ENCODE measurements at places on chromosomes 16 and 17. TPM values are rescaled to one million over a fixed set of nuclear protein-coding genes. Genes with fewer than 3 reads are reported as not detected.

Gene TP53TG3
- not detected for total RNA-seq

Gene P2RX5
- 14.3 TPM for total RNA-seq

Gene ELMO3
- 0.65 TPM for total RNA-seq

Gene ZDHHC1
- 4.8 TPM for total RNA-seq

Gene NOL11
- total RNA-seq: 20.5 TPM

Gene HOXB4
- total RNA-seq: 1.7 TPM

Gene ATF7IP2
- 34.8 TPM for total RNA-seq

Gene SEPTIN12
- total RNA-seq: 0.32 TPM

Gene DYNLL2
- 81.0 TPM for total RNA-seq

Gene PRKCB
- 6.2 TPM for total RNA-seq

Gene NEK8
- 1.2 TPM for total RNA-seq

Gene CDC42EP4
- total RNA-seq: 21.8 TPM

DNA sequence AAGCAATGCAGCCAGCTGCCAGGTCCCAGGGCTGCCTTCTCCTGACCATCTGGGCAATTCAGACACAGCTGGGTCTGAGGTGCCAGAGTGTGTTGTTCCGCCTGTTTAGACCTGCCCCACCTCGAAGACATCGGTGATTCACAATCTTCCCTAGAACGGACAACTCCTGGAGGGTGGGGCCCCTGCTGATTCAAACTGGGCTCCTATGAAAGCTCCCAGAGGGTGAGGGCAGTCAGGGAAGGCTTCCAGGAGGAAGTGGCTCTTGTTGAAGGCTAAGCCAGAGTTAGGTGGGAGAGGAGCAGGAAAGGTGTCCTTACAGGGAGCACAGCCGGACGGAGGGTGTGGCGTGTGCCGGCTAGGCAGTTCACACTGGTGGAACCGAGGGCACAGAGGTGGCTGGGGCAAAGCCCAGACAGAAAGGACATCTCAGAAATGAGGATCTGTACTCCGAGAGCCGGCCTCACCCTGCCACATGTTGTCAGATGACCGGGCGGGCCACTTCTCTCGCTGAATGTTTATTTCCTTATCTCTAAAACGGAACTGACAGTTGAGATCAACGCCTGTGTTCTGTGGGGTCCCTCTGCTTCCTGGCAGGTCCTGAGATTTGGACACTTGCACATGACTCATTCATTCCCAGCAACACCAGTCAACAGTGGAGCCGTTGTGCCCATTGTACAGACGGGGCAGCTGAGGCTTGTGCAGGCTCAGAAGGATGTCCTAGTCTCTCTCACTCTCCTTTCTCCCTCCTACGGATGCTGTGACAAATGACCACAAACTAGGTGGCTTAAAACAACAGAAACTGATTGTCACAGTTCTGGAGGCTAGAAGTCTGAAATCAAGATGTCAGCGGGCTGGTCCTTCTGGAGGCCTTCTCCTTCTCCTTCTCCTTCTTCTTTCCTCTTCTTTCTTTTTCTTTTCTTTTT is 26.9 kb upstream of the LITAF start:
- peak; percentile 66 for DNase-seq

GRCh38 chr17:77681861-77682260 is 276.6 kb upstream of the TNRC6C start:
- peak; percentile 86 for DNase-seq

DNA sequence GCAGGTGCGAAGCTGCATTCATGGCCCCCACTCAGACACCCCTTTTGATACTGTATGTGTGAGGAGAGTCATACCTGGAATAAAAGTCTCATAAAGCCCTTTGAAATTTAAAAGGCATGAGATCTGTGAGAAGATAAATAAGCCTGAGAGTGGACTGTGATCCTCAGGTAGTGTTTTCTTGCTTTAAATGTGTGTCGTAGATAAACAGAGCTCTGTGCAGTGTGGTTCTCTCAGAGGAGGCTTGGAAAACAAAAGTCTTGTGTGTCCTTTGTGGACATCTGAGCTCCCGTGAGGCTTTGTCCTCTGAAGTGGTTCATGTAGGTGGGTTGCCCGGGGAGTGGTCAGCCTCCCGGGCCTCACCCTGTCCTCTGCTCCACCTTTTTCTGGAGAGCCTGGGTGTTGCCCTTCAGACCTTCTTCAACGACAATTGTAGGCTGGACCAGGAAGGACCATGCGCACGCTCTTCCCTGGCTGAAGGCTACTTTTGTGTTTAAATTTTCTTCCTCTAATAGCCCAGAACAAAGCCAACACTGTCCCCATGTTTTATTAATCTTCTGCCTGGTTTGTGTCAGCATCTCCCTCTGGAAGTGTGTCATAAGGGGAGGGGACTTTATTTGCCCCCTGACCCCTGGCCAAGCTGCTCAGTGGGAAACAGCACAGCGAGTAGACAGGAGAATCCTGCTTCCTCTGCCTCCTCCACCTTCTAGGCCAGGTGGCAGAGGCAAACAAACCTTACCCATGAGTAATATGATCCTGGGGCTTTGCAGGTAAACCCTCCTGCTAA is 151.2 kb downstream of the MSI2 start:
- DNase-seq: no peak

GRCh38 chr17:38796451-38797157 is 2.8 kb downstream of the PIP4K2B start:
- no peak for DNase-seq

- DNase-seq: no peak
These were observed 66.3 kb downstream of the MPRIP start for GRCh38 chr17:17108451-17109049.

DNA sequence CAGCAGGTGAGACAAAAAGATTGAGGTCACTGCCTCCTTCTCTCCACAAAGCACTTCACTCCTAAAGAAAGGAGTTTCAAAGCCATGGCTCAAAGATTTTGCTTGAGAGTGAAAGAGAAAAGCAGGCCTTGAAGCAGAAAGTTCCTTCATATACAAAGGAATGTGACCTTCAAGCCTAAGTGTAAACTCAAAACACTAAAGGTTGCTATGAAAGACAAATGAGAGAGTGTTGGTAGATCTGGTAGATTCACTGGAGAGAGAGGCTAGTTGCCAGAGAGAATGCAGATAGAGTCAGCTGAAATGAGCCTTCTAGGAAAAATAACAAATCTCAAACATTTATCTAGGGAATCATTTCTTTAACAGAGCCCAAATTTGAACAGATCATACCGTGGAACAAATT is 305.2 kb downstream of the CDH8 start:
- DNase-seq: no peak

DNA sequence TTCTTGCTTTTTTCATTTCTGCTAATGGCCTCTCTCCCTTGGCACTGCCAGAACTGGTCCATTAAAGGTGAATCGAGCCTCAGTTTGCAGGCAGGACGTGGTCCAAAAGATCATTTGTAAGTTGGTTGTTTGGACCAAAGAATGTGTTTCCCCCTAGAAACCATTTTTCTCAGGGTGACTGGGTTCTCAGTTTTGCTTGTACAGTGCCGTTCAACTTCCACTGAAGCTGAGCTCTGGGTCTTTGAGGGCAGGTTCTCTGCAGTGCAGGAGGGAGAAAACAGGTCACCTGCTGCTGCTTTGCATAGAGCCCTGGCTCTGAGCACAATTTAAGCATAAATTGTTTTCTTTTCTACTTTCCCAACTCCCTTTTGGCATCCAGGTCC is 9.0 kb upstream of the AMZ2 start:
- DNase-seq: no peak

GRCh38 chr17:8927395-8927794 is 38.1 kb downstream of the PIK3R5 start:
- DNase-seq: no peak

DNA sequence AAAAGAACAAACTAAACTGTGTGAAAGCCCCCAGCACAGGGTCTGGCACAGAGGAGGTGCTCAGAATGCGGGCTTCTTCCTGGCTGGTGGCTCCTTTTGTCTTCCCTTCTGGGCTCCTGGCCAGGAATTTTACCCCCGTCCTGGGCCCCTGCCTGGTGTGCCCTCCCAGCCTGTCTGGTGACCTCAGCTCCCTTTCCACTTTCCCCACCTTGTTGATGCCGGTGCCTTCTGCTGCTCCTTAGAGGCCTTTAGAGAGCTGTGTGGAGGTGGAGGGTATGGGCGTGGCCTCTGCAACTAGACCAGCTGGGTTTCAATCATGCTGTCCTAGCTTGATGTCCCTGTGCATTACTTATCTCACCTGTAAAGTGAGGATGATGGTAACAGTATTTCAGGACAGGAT is 16.8 kb downstream of the PIRT start:
- no peak for DNase-seq

GRCh38 chr16:48123104-48123788 is 32.5 kb downstream of the ABCC12 start:
- DNase-seq: no peak

DNA sequence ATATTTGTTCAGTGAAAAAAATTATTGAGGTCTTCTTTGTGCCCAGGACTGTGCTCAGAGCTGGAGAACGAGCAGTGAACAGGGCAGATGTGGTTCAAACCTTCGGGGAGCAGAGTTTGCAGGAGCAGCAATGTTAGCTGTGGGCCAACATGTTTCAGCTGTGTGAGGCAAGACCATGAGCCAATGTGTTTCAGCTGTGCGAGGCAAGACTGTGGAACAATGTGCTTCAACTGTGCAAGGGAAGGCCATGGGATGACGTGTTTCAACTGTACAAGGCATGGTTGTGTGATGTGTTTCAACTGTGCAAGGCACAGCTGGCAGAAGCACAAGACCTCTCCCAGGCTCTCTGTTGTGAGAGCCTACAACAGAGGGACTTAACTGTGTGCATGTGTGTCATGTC is 35.2 kb upstream of the SDK2 start:
- no peak for DNase-seq

- no peak for DNase-seq
These were observed 2448.7 kb downstream of the TP53TG3F start for GRCh38 chr16:35908152-35908551.

DNA sequence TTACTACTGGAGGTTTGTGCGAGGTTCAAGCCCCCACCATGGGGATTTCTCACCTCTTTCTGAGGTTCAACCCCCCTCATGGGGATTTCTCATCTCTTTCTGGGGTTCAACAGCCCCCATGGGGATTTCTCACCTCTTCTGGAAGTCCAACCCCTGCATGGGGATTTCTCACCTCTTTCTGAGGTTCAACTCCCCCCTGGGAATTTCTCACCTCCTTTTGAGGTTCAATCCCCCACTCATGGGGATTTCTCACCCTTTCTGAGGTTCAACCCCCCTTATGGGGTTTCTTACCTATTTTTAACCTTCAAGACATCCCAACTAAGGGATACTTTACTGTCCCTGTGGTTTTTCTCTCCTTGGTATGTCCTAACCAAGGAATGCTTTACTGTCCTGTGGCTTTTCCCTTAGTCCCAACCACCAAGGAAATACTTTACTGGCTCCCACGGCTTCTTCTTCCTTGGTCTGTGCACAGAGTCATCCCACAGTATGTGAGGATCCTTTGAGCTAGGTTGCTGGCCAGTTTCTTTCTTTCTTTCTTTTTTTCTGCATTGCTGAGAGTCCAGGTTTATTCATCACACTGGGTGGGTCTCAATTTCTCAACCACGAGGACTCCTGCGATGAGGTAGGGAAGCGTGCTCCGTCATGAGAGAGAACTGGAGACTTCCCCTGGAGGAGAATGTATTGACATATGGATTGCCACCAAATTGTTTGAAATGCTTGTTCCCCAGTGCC is 2140.2 kb downstream of the TP53TG3F start:
- DNase-seq: no peak

DNA sequence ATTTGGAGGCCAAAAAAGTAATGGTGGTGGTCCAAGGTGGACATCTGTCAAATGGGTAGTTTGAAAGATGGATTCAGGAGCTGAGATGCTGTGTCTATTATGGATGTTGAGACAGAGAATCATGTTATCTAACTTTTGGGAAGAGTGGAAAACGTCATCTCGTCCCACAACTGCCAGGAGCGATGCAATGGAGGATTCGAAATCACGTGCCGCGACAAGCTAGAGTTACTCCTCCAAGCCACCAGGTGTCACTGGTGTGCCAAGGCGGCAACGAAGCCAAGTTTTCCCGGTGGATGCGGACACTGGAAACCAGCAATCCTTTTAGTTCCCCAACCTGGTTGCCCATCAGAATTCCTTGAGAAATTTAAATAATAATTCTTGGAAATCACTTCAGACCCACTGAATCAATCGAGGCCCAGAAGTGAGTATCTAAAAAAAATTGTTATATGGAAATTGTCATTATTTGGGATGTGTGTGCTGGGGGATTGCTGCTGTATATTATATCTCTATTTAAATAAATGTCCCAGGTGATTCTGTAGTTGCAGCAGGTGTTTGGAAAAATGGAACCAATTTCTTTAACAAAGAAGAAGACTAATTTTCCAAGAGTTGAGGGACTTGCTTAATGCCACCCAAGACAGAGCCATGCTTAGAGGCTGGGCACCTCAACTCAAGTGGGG is 206.1 kb downstream of the HAPSTR1 start:
- peak; percentile 23 for DNase-seq

DNA sequence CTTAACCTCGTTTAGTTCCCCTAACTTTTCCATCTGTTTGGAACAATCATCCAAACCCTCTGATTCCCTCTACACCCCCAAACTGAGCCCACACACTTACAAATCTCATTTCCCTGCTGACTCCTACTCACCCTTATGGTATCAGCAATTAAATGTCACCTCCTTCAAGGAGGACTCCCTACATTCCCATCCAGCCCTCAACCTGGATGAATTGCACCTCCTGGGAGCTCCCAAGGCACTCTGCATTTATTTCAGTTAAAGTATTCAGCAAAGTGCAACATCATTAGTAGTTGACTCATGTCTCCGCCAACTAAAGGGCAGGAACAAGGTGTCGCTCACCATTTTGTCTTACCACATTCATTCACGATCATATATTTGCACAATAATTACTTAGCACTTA is 353.5 kb downstream of the TMEM114 start:
- no peak for DNase-seq

GRCh38 chr17:39002991-39003715 is 36.0 kb upstream of the FBXO47 start:
- DNase-seq: peak; percentile 87

DNA sequence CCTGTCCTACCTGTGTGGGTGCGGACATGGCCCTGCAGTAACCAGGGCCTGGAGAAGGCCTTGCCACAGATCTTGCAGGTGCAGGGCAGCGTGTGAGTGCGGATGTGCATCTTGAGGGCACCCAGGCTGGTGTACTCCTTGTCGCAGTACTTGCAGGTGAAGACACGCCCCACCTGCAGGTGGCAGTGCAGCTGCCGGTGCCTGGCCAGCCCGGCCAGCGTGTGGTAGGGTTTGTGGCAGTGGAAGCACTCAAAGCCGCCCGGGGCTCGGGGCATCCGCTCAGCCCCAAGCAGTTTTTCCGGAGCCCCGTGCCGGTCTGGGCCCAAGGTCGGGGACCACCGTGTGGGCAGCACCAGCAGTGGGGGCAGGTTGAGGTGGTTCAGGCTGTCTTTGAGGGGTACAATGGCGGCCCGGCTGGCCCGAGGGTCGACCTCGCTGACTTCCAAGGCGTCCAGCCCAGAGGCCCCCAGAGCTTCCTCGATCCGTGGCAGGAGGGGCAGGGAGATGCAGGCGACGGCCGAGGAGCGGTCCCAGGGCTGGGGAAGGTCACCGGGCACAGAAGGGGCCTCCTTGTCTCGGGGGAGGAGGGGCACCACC is 5.1 kb downstream of the SNAI3 start:
- DNase-seq: no peak

GRCh38 chr17:38872671-38873385 is 3.0 kb downstream of the LASP1 start:
- no peak for DNase-seq
